ENCODE measurements at places on chromosomes 6 and 20. TPM values are rescaled to one million over a fixed set of nuclear protein-coding genes. Genes with fewer than 3 reads are reported as not detected.

DNA sequence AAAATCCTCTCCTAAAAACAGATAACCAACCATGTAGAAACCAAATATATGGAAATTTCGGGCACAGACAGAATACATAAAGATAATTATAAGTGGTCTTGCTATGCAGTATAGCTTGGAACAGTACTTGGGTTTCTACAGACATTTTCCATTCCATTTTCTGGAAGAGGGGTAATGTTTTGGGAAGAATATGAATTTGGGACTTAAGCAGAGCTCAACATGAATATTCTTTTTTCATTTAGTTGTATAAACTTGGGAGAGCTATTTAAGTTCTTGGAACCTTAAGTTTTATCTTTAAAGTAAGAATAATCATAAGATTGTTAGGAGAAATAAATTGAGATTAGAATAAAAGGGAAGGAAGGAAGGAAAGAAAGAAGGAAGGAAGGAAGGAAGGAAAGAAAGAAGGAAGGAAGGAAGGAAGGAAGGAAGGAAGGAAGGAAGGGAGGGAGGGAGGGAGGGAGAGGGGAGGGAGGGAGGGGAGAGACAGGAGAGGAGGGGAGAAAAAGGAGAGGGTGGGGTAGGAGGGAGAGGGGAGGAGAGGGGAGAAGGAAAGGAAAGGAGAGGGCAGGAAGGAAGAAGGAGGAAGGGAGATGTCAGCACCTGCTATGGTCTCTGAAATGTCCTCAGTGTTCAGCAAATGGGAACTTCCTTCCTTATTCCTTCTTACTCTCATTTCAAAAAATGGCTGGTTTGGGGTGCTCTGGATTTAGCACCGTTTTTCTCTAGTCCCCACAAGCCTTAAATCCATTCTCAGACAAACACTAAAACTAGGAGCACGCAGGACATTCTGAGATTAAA is 248.3 kb downstream of the LY86 start:
- DNase-seq = no peak

- no peak for DNase-seq
Measured at GRCh38 chr6:131062241-131063027, 611 bp downstream of the EPB41L2 start.

GRCh38 chr6:22079783-22080182 is 217.1 kb downstream of the PRL start:
- no peak for DNase-seq

DNA sequence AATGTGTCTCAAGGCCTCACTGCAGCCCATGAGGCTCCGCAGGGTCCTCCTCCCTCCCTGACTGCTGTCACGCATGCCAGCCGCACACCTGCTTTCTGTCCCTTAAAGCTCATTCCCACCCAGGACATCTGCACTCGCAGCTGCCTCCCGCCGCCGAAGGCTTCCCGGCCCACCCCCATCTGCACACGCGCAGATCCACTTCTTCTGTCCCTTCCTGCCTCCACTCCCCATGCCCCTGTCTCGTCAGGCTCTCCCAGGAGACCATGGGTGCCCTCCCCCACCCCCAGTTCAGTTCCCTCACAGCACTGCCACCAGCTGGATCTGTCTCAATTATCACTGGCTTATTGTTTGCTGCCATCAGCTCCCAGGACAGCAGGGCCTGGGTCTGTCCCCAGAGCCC is 63.0 kb downstream of the RIPOR3 start:
- no peak for DNase-seq

- no peak for DNase-seq
Measured at GRCh38 chr20:3459881-3460307, 10.9 kb upstream of the ATRN start.

GRCh38 chr20:20491110-20491783 is 123.3 kb downstream of the INSM1 start:
- no peak for DNase-seq

- no peak for DNase-seq
Measured at GRCh38 chr6:11218538-11219399, 13.7 kb downstream of the NEDD9 start.

GRCh38 chr6:117733341-117733740 is 58.1 kb downstream of the NUS1 start:
- DNase-seq = peak; percentile 22

The PDYN gene
- not detected for total RNA-seq

The ACSS1 gene
- total RNA-seq = 0.10 TPM
